ENCODE measurements at places on chromosomes 3 and 15. TPM values are rescaled to one million over a fixed set of nuclear protein-coding genes. Genes with fewer than 3 reads are reported as not detected.

The MELTF gene
- total RNA-seq = 4.9 TPM

The SLC9C1 gene
- total RNA-seq = not detected

The FANCD2OS gene
- not detected for total RNA-seq

GRCh38 chr3:67329358-67329757 is 325.1 kb downstream of the SUCLG2 start:
- no peak for DNase-seq

The KBTBD13 gene
- total RNA-seq = not detected

DNA sequence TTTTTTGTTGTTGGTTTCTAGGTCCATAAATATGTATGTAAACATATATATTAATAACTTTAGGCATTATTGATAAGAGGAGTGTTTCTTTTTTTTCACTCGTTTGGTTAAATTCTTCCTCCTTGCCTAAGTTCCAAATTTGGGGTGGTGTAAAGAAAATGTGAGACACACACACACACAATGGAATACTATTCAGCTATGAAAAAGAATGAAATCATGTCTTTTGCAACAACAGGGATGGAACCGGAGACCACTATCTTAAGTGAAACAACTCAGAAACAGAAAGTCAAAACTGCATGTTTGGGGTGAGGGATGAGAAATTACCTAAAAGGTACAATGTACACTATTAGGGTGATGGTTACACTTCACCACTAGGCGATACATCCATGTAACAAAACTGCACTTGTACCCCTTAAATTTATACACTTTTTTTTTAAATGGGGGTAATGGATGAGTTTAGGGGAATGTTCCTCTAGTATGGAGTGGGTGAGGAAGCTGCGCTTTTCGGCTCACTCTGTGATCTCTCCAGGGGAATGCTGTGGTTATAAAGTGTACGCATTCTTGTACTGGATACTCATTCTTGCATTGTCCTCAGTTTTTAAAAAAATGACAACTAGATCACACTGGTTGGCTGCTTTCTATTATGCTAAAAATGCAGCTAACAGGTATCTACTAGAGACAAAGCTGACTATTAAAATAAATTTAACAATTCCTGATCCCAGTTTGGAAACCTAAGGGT is 50.8 kb upstream of the PPARG start:
- DNase-seq = peak; percentile 30

DNA sequence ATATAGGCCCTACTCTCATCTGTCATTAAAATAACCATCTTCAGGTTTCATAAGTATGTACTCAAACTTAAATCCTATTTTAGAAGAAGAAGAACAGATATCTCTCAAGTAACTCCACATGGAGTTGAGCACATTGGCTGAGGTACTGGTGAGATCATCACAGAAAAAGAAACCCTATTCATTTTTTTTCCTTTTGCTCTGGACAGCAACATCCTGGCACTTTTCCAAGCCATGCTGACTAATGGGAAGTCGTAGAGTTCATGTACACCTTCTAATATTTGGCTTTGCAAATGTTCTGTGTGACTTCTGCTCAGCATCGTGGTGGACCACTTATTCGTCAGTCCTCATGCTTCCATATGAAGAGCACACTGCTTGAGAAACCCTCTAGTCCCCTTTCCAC is 336.0 kb upstream of the KCNH8 start:
- peak; percentile 15 for DNase-seq

The GOLGA6D gene
- total RNA-seq = not detected

- DNase-seq = no peak
Observed at GRCh38 chr3:46478341-46478740, 13.6 kb upstream of the LTF start.

GRCh38 chr15:100737214-100737613 is 134.8 kb downstream of the ASB7 start:
- peak; percentile 72 for DNase-seq

GRCh38 chr15:68620721-68621527 is 42.1 kb downstream of the CORO2B start:
- peak; percentile 92 for DNase-seq

DNA sequence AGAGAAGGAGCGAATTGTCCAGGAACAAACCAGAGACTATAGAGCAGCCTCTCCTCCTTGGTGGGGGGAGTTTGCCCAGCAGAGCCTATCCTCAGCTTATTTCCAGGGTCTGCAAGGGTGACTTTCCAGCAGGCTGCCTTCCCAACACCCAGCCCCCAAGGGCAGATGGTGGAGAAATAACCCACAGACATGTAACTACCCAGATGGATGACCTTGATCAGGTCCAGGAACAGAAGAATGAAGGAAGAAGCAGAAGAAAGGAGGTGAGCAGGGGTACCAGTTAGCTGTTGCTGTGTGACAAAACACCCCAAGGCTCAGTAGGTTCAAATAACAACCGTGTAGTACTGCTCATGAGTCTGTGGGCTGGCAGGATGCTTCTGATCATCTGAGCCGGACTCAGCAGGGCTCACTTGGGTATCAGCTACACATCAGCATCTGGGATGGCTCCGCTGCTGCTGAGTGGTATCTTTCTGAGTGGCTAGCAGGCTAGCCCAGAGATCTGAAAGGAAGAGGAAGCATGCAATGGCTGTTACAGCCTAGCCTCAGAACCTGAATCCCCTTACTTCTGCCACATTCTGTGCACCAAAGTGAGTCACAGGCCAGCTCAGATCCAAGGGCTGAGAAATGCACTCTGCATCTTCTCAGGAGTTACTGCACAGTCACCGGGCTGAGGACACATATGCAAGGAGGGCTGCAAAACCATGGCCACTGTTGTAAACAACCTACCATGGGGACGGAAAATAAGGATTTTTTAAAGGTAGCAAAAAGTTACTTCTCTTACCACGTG is 22.2 kb upstream of the TXNRD3 start:
- no peak for DNase-seq

DNA sequence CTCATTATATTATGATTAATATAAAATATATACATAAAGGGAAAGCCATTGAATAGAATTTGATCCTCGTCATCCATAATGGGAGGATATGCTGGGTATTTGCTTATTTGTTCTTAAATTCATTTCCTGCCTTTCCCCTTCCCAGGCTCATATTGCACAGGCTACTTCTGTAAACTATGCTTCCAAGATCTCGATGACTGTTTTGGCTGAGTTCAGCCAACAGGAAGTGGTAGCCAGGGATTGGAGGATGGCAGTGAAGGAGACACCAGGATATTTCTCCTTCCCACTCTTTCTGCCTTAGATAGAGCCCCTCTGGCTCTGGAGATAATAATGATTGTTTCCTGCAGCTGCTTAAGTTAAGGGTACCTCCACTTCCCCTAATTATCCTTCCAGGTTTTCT is 44.3 kb upstream of the DYNC1LI1 start:
- peak; percentile 78 for DNase-seq

- no peak for DNase-seq
Observed at GRCh38 chr3:194879126-194879877, 193.6 kb downstream of the FAM43A start.

DNA sequence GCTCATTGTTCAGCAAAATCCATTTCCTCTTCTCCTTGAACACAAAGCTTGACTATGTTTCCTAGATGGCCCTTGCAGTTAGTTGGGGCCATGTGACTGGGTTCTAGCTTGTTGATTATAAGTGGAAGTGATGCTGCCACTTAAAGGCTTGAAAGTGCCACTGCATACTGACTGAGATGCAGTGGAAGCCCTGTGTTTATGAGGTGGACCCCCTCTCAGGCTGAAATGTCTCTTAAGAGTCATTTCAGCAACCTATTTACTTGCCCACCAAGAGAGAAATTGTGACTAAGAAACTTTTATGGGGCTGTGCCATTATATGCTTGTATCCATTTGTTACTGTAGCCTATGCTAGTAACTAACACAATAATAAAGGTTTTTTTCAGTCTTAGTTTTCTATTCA is 8.4 kb upstream of the ANP32A start:
- DNase-seq = no peak

The GMNC gene
- not detected for total RNA-seq

- no peak for DNase-seq
Observed at GRCh38 chr3:99487894-99488293, 150.5 kb upstream of the COL8A1 start.

- no peak for DNase-seq
Observed at GRCh38 chr3:52097851-52098507, 41.6 kb upstream of the DUSP7 start.

GRCh38 chr3:102525624-102526023 is 90.8 kb downstream of the ZPLD1 start:
- no peak for DNase-seq

The DOCK3 gene
- total RNA-seq = 0.02 TPM

GRCh38 chr15:41024131-41024530 is 70.9 kb downstream of the CHAC1 start:
- no peak for DNase-seq

DNA sequence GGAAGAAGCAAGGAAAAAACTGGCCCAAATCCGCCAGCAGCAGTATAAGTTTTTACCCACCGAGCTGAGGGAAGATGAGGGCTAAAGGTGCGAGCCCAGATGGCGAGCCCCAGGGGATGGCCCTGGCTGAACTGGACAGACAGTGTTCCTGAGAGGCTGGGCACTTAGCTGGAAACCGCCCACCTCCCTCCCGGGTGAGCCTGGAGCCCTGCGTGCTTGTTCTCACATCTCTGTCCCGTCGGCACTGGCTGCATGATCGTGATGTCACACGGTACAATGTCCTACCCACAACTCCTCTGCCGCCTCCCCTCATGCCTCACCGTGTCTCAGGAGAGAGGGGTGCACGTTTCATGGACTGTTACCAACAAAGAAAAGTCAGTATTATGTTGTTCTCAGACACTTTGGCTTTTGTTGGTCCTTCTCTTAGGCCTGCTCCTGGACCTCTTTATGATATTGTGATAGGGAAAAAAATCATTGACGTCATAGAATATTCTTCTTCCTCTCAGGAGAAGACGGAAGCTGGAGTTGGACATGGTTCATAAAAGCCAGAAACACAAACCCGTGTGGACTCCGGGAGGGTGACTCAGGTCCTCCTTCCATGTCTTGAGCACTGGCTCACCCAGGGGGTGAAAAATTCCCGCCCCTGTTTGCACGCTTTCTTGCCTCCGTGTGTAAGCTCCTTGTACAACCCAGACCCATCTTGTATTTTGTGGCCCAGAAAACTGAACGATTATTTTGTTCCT is 201.8 kb upstream of the TPM1 start:
- no peak for DNase-seq

The OSTN gene
- not detected for total RNA-seq

DNA sequence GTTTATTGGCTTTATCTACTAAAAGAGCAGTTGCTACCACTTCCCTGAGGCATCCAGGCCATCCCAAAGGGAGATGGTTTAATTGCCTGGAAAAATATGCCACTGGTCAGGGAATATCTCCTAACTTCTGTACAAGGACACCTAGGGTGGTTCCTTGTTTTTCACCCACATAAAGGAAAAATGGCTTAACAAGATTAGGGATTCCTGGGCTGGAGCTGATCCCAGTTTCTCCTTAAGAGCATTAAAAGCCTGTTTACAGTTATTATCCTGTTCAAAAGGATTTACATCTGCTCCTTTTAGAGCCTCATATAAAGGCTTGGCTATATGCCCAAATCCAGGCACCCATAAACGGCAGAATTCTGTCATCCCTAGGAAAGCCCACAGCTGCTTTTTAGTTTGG is 70.2 kb upstream of the WNT7A start:
- no peak for DNase-seq

DNA sequence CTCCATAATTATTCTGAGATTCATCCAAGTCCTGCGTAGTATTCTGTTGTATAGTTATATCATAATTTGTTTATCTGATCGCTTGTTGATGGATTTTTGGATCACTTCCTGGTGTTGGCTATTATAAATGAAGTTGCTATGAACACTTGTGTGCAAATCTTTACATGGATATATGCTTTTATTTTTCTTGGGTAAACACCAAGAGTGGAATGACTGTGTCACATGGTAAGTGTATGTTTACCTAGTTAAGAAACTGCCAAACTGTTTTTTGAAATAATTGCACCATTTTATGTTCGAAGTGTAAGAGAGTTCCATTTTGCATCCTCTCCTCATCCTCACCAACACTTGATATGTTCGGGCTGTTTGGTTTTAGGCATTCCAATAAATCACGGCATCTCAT is 360.4 kb upstream of the FRG2C start:
- DNase-seq = no peak

GRCh38 chr3:16512435-16513140 is 911 bp downstream of the RFTN1 start:
- DNase-seq = no peak

- DNase-seq = no peak
Observed at GRCh38 chr3:169148448-169149348, 514.8 kb downstream of the MECOM start.

DNA sequence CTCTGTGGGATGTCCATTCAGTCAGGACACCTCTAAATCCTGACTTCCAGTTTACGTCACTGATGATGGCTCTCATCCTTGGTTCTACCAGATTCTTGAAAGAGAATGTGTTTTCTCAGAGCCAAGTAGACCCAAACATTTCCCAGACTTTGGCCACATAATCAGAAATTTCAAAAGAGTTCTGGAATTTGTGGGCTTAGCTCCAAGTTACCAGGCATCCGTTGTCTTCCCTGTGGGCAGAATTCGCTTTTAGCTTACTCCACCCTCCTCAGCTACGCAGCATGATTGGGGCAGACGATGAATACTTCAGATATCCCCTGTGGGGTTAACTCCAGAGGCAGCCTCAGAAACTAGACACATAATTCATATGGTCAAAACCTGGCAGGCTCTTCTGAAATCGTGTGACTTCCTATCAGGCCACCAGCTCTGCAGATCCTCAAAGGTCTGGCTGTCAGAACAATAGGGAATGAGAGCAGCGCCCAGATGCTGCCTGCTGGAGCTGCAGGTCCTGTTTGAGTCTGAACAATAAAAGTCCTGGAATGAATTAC is 30.6 kb downstream of the CRTC3 start:
- DNase-seq = peak; percentile 40

DNA sequence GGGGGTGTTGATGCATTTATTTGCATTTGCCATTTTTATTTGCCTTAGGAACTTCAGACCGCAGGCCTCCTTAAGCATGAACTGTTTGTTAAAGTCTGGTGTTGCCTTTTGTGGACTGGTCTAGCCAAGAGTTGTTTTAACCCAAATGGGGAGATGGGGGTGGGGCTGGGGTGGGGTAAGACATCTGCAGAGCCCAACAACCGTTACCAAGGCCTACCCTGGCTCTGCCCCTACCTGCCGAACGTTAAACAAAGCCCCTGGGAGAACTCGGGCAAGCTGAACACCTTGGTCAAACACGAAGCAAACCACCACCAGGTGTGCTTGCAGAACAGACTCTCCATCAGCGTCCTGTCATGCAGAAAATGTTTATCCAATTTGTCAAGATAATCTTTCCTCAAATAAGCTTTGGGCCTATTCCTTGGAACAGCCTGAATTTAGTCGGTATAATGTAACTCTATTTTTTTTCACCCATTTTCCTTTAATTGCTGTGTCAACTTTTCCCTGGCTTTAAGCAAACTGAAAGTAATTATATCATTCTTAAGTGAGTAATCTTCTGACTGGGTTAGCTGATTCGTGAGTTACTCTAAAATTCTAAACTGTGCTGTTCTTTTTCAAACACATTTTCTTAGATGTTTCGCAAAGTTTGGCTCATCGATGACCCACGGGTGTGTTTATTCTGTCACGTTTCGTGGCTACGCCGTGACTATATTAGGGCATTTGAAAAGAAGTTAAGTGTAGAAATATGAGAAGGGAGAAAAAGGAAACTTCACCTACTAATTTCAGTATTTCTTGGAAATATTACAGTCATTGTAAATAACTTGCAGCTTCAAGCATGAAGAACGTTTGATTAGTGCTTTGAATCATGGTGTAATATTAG is 127.6 kb downstream of the SOX2 start:
- DNase-seq = peak; percentile 39

The CHRNA3 gene
- 0.04 TPM for total RNA-seq
